Thyroid gland (tissue), 4 donors: ENCODE measurements at places on chromosomes 6 and 20. TPM values are rescaled to one million over a fixed set of nuclear protein-coding genes. Genes with fewer than 3 reads are reported as not detected.

GRCh38 chr20:36472637-36473090 is 68.7 kb upstream of the MYL9 start:
- H3K27me3 ChIP-seq = no peaks in the 10 kb centered on the region
- H3K4me1 ChIP-seq = peaks cover 65% of the 10 kb centered on the region

DNA sequence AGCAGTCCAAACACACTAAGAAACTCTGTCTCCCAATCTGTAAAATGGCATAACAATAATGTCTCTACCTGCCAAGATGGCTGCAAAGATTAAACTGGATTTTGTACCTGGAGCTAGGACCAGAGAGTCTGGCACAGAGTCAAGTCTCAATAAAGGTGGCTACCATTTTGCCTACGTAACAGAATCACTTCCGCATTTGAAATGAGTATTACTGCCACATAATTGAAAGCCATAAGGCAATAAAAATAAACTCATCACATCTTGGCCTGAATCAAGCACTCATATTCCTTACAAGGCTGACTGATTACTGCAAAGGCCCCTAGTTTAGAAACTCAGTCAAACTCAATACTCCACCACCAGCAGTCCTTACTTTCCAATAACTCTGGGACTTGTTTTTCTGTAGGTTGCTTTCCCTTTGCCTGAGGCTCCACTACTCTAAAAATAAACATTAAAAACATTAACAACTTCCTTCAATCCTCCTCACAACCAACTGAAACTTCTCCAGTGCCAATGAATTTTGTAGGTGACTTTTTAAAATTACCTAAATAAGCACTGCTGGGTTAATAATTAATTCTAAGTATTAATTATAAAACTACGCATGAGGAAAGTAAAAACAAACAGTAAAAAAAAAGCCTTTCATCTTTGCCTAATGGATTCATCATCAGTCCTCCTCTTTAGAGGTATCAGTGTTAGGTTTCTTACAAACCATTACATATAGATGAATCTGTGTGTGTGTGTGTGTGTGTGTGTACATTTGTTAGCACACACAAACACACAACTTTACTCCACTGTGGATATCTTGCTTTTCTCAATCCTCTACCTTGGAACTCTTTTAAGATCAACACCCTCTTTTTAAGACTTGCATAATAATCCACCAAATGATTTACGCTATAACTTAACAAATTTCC is 3.7 kb downstream of the KIF16B start:
- H3K36me3 ChIP-seq = no peaks in the 10 kb centered on the region
- no peak overlapping the region for H3K27ac ChIP-seq
- H3K27me3 ChIP-seq = no peaks in the 10 kb centered on the region
- H3K4me3 ChIP-seq = no peak overlapping the region
- H3K4me1 ChIP-seq = peaks cover 5% of the 10 kb centered on the region

Gene CFAP206
- total RNA-seq = 1.2 TPM

Gene HECA
- 23.6 TPM for total RNA-seq

GRCh38 chr6:28125401-28125800 is 992 bp downstream of the ZSCAN16 start:
- no peak overlapping the region for H3K27ac ChIP-seq
- no peaks in the 10 kb centered on the region for H3K36me3 ChIP-seq
- H3K27me3 ChIP-seq = no peaks in the 10 kb centered on the region
- H3K4me3 ChIP-seq = no peak overlapping the region

DNA sequence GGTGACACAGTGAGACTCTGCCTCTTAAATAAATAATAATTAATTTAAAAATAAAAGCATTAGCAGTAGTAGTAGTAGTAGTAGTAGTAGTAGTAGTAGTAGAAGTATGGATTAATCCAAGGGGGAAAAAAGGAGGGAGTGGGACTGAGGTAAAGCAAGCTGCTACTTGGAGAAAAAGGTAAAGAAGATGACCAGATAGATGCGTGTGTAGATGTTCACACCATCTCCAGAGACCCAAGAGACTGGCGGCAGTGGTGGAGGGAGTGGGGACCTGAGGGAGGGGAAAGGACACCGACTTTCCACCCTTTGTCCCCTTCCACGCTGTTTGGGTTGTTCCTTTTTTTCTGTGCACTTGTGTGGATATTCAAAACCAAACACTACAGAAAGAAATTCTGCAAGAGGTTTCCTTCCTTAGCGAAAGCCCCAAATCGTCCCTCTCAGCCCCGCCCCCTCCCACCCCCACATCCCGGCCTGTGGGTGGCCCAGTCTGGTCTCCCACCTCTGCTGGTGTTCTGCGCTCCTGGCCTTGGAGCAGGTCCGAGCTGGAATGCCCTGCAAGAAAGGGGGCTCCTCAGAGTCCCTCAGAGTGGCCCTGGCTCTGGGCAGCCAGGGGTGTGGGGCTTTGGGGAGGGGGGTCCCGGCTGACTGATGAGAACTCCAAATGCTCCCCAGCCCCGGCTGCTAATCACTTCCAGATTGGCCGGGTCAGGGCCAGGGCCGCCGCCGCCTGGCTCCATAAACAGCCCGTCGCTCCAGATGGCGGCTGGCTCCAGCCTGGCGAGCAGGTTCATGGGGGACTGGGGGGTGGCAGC is 60.2 kb downstream of the UBE2V1 start:
- H3K4me1 ChIP-seq = peaks cover 69% of the 10 kb centered on the region
- peak overlapping the region; percentile 95 for H3K27ac ChIP-seq
- no peaks in the 10 kb centered on the region for H3K27me3 ChIP-seq
- DNase-seq = peak; percentile 20

Gene SLC29A1
- total RNA-seq = 83.3 TPM

GRCh38 chr6:21733311-21733710 is 139.8 kb downstream of the SOX4 start:
- H3K27me3 ChIP-seq = no peaks in the 10 kb centered on the region
- peaks cover 26% of the 10 kb centered on the region for H3K4me1 ChIP-seq
- H3K27ac ChIP-seq = peak overlapping the region; percentile 75
- no peak overlapping the region for H3K4me3 ChIP-seq

Gene OPRM1
- total RNA-seq = not detected

GRCh38 chr6:51398793-51399192 is 580.1 kb downstream of the TFAP2B start:
- no peaks in the 10 kb centered on the region for H3K36me3 ChIP-seq
- H3K4me3 ChIP-seq = no peak overlapping the region
- no peak overlapping the region for H3K27ac ChIP-seq

Gene C6orf15
- not detected for total RNA-seq

- no peaks in the 10 kb centered on the region for H3K4me1 ChIP-seq
- no peak overlapping the region for H3K4me3 ChIP-seq
- H3K36me3 ChIP-seq = peaks cover 6% of the 10 kb centered on the region
- no peak for DNase-seq
Observed at GRCh38 chr6:90534337-90535025, 52.4 kb downstream of the MAP3K7 start.

DNA sequence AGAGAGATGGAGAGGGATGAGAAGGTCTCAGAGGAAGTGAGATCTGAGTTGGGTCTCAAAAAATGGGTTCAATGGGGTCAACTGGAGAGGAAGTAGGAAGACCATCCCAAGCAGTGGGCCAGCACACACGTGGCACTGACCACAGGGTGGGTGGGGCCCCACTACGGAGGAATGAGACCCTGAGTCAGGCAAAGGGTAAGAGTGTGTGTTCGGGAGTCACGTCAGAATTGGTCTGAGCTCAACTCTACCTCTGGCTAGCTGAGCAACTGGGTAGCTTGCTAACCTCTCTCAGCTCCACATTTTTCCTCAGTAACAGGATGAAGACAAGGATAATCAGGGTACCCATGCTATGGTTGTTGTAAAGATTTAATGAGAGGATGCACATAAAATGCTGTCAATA is 79.0 kb downstream of the TRERF1 start:
- no peak for DNase-seq
- H3K27me3 ChIP-seq = no peaks in the 10 kb centered on the region
- H3K4me1 ChIP-seq = peaks cover 4% of the 10 kb centered on the region
- no peak overlapping the region for H3K27ac ChIP-seq
- H3K36me3 ChIP-seq = no peaks in the 10 kb centered on the region

- no peak for DNase-seq
- H3K4me1 ChIP-seq = no peaks in the 10 kb centered on the region
- H3K27ac ChIP-seq = no peak overlapping the region
- no peaks in the 10 kb centered on the region for H3K36me3 ChIP-seq
Observed at GRCh38 chr6:133159255-133159795, 81.8 kb upstream of the EYA4 start.

DNA sequence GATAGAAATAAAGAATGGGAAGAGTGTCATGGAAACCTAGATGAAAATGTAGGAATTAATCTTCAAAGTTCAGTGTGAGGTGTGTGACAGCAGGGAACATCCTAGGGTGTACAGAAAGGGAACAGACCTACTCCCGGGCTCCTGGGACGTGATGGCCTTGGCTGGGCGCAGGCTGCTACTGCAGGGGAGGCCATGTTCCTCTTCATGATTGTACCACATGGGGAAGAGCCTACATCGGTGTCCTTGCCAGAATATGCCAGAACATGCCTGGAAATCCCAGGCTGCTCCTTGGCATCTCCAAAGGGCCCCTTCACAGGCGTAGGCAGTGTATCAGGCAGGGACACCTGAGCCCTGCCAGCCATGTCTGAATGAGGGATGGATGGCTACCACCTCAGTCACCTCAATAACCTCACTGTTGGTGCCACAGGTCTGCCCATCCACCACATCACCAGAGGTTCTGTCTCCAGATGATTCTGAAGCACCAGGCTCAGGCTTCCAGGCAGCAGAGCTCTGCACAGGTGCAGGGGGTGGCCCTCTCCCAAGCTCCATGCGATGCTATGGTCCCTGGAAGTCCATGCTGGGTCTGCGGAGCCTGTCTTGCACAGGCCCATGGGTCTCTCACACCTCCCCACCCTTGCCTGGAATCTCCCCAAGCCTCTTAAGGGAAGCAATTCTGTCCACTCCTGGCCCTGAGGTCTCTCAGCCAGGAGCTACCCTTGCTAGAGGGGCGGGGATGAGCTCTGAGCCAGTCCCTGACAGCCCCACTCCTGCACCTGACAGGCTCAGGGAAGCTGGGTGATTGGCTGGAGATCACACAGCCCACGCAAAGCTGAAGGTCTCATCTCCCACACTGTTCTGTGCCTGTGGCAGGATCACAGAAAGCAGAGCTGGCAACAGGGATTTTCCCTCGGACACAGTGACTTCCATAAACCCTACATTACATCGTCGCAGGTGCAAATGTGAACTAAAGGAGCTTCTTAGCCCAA is 20.2 kb downstream of the RAMACL start:
- H3K4me1 ChIP-seq = peaks cover 5% of the 10 kb centered on the region
- no peaks in the 10 kb centered on the region for H3K36me3 ChIP-seq
- no peak for DNase-seq
- H3K27me3 ChIP-seq = no peaks in the 10 kb centered on the region

DNA sequence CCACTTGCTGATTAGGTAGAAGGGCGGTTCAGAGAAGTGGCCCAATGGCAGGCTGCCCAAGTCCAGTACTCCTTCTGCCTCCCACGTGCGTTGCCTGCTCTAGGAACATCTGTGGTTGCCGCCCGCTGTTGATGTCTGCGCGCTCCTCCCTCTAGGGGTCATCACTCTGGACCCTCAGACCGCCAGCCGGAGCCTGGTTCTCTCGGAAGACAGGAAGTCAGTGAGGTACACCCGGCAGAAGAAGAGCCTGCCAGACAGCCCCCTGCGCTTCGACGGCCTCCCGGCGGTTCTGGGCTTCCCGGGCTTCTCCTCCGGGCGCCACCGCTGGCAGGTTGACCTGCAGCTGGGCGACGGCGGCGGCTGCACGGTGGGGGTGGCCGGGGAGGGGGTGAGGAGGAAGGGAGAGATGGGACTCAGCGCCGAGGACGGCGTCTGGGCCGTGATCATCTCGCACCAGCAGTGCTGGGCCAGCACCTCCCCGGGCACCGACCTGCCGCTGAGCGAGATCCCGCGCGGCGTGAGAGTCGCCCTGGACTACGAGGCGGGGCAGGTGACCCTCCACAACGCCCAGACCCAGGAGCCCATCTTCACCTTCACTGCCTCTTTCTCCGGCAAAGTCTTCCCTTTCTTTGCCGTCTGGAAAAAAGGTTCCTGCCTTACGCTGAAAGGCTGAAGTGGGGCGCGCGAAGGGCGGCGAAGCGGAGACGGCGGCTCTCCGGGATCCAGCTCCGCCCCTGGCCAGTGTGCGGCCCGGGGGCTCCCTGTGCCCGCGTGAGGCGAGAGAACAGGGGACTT is 8.5 kb downstream of the TRIM15 start:
- H3K27me3 ChIP-seq = peaks cover 4% of the 10 kb centered on the region
- no peak overlapping the region for H3K4me3 ChIP-seq
- H3K36me3 ChIP-seq = no peaks in the 10 kb centered on the region
- peaks cover 8% of the 10 kb centered on the region for H3K4me1 ChIP-seq

- peaks cover 18% of the 10 kb centered on the region for H3K4me1 ChIP-seq
- H3K27ac ChIP-seq = no peak overlapping the region
- no peak overlapping the region for H3K4me3 ChIP-seq
Observed at GRCh38 chr6:90186637-90187371, 109.8 kb downstream of the BACH2 start.

- peaks cover 7% of the 10 kb centered on the region for H3K4me1 ChIP-seq
- DNase-seq = no peak
- H3K27ac ChIP-seq = no peak overlapping the region
- H3K4me3 ChIP-seq = no peak overlapping the region
Observed at GRCh38 chr6:70415247-70415646, 1.9 kb downstream of the FAM135A start.

Gene CPNE5
- 3.5 TPM for total RNA-seq

DNA sequence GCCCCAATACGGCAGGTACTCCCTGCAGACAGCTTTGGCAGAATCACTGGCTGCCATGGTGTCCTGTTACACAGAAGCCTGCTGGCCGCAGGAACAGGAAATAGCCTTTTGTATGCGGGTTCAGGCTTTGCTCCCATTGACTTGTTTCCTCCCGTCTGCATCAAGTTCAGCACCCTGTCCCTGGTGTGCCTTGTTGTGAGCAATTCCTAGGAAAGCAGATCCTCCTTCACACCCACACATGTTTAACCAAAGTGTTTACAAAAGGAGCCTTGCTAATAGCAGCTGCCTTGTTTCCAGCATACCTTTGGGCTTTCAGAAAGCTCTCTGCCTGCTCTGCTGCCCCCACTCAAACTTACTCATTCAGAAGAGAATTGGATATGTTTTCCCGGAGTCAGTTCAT is 127.2 kb upstream of the SUPT3H start:
- H3K4me1 ChIP-seq = no peaks in the 10 kb centered on the region
- no peaks in the 10 kb centered on the region for H3K36me3 ChIP-seq
- no peaks in the 10 kb centered on the region for H3K27me3 ChIP-seq
- peak; percentile 8 for DNase-seq
- H3K27ac ChIP-seq = no peak overlapping the region

DNA sequence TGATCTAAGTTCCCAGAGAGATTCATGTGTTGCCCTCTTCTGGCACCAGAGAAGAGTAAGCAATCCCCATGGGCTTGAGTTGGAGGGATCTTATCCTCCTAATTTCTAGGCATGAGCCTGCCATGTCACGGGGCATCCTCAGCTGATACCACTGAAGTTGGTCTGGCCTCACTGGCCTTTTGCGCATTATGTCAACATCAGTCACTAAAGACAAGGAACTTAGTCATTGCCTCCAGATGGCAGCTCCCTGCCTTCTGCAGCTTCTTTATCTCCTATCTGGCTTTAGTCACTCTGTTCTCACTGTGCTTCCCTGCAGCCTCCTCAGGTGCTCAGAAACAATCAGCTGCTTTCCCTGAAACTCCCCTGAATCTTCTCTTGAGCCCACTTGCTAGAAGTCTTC is 312.2 kb downstream of the ADGRG6 start:
- H3K27me3 ChIP-seq = no peaks in the 10 kb centered on the region
- H3K4me1 ChIP-seq = no peaks in the 10 kb centered on the region
- DNase-seq = no peak
- H3K27ac ChIP-seq = no peak overlapping the region
- no peak overlapping the region for H3K4me3 ChIP-seq
